ENCODE measurements at places on chromosomes 1 and 21.

GRCh38 chr1:74733604-74734484 lies 892 bp downstream of the TYW3 start:
- no peak for DNase-seq

DNA sequence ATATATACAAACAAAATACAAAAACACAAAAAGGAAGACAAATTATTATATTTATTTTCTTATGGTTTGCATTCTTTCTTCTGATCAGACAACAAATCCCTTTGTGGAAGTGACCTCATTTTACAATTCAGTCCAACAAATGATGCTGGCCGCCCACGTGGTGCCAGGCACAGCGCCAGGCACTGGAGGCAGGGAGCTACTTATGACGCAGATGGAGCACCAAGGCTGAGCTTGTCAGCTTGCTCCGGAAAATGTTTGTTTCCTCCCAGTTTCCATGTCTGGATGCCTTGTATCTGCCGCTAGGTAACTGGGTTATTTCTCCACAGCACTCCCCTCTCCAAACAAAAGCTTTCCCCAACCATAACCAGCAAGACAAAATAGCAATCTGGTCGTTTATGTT lies 30.7 kb upstream of the CD34 start:
- DNase-seq, result peak; percentile 89

DNA sequence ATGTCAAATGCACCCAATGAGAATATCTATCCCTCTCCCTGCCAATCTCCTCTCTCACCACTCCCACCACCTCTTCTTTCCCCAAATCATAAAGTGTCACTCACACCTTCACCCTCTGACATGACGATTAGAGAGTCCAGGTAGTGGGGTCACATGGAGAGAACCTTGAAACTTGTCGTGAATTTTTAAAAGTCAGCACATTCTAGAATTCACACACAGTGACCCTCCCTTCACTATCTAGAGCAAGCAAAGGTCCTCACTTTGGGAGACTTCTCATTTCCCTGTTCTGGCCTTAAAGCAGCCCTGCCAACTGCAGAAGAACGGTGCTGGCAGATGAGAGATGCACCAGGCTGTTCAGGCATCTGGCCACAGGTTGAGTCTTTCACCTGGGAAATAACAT lies 61.9 kb downstream of the CD34 start:
- no peak for DNase-seq

DNA sequence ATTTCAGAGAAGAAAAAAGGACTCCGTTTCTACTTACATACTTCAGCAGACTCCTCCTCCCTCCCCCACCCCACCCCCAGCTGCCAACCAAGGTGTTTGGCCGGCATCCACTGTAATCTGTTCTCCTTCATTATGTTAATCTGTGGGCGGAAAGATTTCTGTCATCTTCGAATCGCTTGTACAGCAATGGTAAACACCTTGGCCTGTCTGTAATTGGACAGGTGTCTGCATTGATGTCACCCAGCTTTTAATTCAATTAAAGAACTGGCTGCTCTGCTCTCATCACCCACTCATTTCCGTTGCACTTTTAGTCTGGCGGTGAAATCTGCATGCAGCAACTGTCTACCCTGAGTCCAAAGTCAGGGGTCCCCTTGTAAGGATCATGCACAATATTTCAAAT lies 368.6 kb downstream of the USH2A start:
- no peak for DNase-seq

DNA sequence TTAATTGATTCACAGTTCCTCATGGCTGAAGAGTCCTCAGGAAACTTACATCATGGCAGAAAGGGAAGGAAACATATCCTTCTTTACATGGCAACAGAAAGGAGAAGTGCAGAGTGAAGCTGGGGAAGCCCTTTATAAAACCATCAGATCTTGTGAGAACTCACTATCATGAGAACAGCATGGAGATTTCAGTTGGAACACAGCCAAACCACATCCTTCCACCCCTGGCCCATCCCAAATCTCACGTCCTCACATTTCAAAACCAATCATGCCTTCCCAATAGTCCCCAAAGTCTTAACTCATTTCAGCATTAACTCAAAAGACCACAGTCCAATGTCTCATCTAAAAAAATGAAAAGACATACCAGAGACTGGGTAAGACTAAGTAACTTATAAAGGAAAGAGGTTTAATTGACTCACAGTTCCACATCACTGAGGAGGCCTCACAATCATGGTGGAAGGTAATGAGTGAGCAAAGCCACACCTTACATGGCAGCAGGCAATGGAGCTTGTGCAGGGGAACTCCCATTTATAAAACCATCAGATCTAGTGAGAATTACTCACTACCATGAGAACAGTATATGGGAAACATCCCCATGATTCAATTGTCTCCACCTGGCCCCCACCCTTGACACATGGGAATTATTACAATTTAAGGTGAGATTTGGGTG lies 105.2 kb downstream of the MRPL39 start:
- no peak for DNase-seq

GRCh38 chr1:231796141-231796540 lies 169.6 kb downstream of the DISC1 start:
- DNase-seq, result no peak

- no peak for DNase-seq
Observed at GRCh38 chr1:117753652-117754051, 147.8 kb downstream of the TENT5C start.

DNA sequence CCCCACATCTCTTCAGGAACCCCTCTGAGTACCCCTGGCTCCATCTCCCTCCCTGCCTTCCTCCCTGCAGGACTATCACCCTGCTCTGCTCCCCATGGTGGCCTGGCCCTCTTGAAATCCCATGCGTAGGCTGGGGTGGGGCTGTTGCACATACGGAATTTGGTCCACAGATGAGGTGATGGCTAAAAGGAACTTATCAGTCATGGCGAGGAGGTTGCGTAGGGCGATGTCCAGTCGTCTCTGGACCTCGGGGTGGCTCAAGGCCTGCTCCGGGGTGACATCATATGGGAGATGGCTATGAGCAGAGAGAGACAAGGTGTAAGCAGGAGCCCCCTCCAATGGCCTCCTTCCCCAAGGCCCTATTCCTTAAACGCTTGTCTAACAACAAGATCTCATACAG lies 35.3 kb downstream of the IQGAP3 start:
- no peak for DNase-seq

DNA sequence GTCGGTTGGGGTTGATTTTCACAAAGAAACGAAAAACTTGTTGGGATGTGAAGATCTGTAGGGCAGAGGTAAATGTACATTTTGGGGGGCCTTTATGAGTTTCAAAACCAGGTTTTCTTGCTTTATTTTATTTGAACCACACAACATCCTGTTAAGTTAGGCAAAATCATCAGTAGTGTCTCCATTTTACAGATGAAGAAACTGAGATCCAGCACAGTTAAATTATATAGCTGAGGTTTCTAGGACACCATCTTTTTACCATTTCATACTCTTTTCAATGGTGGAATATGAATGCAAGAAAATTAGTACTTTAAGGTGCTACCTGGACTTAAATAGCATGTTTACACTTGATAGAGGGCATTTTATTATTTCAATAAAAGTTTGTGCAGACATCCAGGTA lies 187.7 kb downstream of the NFIA start:
- DNase-seq, result no peak

GRCh38 chr1:158020886-158021620 lies 27.6 kb downstream of the KIRREL1 start:
- no peak for DNase-seq

GRCh38 chr1:70495370-70495769 lies 84.3 kb downstream of the CTH start:
- no peak for DNase-seq

- no peak for DNase-seq
Observed at GRCh38 chr1:36975642-36976041, 58.7 kb downstream of the GRIK3 start.

GRCh38 chr1:29304025-29304684 lies 67.8 kb downstream of the PTPRU start:
- DNase-seq, result no peak

GRCh38 chr1:117629625-117630422 lies 24.0 kb downstream of the TENT5C start:
- no peak for DNase-seq

DNA sequence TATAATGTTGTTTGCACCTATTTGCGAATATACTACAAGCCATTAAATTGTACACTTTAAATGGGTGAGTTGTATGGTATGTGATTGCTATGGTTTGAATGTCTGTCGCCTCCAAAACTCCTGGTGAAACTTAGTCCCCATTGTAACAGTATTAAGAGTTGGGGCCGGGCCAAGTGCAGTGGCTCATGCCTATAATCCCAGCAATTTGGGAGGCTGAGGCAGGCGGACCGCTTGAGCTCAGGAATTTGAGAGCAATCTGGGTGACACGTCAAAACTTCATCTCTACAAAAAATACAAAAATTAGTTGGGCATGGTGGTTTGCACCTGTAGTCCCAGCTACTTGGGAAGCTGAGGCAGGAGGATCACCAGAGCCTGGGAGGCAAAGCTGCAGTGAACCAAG lies 12.0 kb upstream of the SIM2 start:
- DNase-seq, result no peak

- no peak for DNase-seq
Observed at GRCh38 chr1:169392406-169392805, 24.4 kb downstream of the BLZF1 start.

DNA sequence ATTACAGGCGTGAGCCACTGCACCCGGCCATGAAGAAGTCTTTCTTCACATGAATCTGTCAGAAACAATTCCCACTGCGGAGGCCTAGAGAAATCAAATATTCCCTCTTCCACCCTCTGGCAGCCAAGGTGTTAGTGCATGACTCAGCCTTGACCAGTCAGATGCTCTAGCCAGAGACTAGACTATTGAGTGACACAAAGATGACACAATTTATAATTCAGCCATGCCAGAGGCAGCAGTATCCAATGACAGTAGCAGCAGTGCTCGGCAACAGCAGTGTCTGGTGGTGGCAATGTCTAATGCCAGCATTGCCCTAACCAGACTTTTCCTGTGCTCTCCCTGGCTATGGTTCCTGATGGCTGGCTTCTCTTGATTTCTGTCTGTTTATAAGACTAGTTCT lies 8.7 kb downstream of the CTXND2 start:
- no peak for DNase-seq

DNA sequence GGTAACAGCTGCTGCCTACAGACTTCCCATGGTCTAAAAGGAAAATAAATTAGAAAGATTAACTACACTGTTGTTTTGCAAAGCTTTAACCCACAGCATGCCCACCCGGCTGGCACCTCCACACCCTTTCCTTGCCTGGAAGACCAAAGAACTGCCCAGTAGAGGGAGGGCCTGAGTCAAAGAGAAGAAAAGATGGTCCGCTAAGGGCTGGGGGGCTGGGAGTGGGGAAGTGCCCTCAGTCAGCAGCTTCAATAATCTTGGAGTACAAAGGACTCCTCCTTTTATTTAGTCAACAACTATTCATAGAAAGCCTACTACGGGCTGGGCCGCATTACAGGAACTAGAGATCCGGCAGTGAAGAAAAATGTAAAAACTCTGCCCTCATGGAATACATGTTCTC lies 40.6 kb downstream of the ERI3 start:
- no peak for DNase-seq

DNA sequence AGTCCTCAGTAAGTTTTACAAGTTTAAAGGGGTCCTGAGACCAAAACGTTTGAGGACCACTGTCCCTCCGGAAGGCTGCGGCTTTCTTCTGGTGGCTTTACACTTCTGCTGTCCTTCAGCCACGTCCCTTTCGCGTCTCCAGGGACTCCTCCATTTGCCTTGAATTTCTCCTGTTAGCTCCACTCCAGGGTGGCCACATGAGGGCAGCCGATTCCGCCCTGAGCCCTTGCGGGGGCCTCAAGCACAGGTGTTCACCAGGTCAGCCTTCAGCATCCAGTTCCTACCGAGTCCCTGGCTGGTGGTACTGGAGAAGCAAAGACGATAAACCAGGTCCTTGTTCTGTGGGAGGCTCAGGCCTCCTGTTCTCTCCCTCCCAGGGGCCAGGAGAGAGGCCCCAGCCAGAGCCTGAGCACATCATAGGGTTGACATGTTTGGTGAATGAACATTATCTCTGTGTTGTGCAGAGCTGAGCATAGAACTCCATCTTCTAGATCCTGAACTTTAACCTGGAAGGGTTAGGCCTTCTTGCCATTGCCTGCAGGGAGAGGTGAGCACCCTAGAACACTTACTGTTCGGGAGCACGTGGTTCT lies 27.4 kb upstream of the COQ8A start:
- peak; percentile 74 for DNase-seq

- no peak for DNase-seq
Observed at GRCh38 chr1:158327481-158327880, 3.9 kb downstream of the CD1B start.

- DNase-seq, result no peak
Observed at GRCh38 chr1:216420746-216421145, 2.5 kb downstream of the USH2A start.

- DNase-seq, result no peak
Observed at GRCh38 chr1:216205176-216205575, 218.1 kb downstream of the USH2A start.

DNA sequence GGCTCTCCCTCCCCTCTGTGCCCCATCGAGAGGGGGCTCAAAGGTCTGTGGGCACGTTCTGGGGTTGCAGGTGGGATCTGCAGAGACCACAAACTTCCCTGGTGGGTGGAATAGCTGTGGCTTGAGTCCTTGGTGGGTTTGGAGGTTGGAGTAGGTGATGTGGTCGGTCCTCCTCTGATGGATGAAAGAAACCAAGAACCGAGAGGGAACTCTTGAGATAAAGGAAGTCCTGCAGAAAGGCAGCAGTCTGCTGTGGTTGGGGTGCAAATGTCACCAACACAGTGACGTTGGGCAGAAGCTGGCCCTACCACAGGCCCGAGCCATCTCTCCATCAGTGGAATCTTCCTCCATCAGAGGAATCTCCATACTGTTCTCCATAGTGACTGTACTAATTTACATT lies 171.8 kb downstream of the FCRL5 start:
- no peak for DNase-seq

- no peak for DNase-seq
Observed at GRCh38 chr1:76066394-76066793, 8.2 kb upstream of the ST6GALNAC3 start.

- DNase-seq, result no peak
Observed at GRCh38 chr1:218139761-218140160, 145.3 kb upstream of the RRP15 start.

GRCh38 chr1:94709891-94710581 lies 110.1 kb upstream of the SLC44A3 start:
- no peak for DNase-seq

DNA sequence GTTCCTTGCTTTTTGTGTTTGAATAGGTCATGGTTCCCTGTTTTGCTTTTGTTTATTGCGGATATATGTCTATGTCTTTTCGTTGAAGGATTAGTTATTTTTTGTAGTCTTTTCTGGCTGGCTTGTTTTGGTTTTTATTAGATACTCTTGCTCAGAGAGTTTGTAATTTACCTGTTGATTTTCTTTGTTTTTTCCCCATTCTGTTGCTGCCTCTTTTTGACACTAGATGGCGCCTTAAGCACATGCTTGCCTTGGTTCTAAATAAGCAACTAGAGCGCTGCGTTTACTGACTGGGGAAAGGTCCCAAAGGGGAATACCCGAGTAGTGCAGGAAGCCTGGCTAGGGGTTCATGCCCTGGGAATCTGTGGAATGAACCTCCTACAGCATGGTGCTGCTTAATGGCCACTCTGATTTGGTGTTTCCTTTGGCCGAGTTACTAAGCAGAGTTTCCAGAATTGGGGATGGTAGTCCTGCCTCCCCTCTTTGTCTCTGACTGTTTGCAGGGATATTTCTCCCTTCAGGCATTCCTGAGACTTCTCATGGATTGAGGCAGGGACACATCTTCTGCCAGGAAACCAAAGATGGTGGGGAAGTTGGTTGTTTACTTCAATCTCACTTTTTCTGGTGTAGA lies 143.2 kb downstream of the PTPRU start:
- DNase-seq, result no peak

GRCh38 chr1:108209456-108210108 lies 9.4 kb upstream of the SLC25A24 start:
- DNase-seq, result no peak

GRCh38 chr1:197481101-197481500 lies 213.0 kb downstream of the CRB1 start:
- no peak for DNase-seq

Data from Right ventricle myocardium superior (tissue), 1 donor.